Activated naive CD8-positive, alpha-beta T cell treated with anti-CD3 and anti-CD28 coated beads, Interleukin-2, amount 10 ng/mL, durations not matched to agents 7 days and 5 days (primary cell): ENCODE measurements at places on chromosomes 5 and 9. TPM values are rescaled to one million over a fixed set of nuclear protein-coding genes. Genes with fewer than 3 reads are reported as not detected.

TNFSF15 gene
- 1.0 TPM for total RNA-seq

ADRB2 gene
- 6.3 TPM for total RNA-seq

FAM153A gene
- 42.0 TPM for total RNA-seq

TXNDC8 gene
- not detected for total RNA-seq

AGGF1 gene
- total RNA-seq, result 28.6 TPM

SPINK4 gene
- total RNA-seq, result not detected

NACC2 gene
- total RNA-seq, result 11.2 TPM

ITK gene
- 324 TPM for total RNA-seq

TMOD1 gene
- 0.79 TPM for total RNA-seq

GRCh38 chr9:94860678-94861588 lies 134.4 kb downstream of the AOPEP start:
- peaks cover 37% of the 10 kb centered on the region for H3K4me1 ChIP-seq
- peak overlapping the region; percentile 80 for H3K4me3 ChIP-seq
- H3K27ac ChIP-seq, result peak overlapping the region; percentile 88
- H3K36me3 ChIP-seq, result peaks cover 4% of the 10 kb centered on the region
- peaks cover 9% of the 10 kb centered on the region for H3K27me3 ChIP-seq
- peak; percentile 69 for DNase-seq

DNA sequence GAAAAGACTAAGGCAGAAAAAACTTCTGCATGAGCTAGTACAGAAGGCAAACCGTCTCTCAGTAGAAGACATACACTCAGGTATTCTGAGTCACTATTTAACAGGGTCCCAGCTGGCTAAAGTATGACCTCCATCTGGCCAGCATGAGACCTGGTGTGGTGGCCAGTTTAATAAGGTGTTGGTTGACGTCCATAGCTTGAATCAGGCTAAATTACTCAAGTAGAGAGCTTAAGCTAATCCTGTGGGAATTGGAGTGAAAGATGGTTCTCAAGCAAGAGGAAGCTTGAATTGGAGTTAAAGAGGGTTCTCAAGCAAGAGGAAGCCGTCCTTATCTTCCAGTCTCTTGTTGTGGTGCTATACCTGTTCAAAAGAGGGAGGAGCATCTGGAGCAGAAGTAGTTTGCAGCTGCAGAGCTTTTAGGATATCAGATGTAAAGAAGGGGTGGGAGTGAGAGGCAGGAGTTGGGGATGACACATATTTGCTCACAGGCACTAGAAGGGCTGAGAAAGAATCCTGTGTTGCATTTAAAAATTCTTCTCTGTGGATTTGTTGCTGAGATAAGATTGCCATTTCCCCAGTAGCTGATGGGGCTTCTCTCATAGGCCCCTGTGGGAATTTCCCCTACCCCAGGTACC lies 136.1 kb upstream of the RUSC2 start:
- no peak overlapping the region for H3K27ac ChIP-seq
- H3K36me3 ChIP-seq, result no peaks in the 10 kb centered on the region
- H3K27me3 ChIP-seq, result peaks cover 9% of the 10 kb centered on the region
- H3K4me1 ChIP-seq, result no peaks in the 10 kb centered on the region
- DNase-seq, result no peak

GRCh38 chr5:173896631-173897030 lies 8.5 kb downstream of the CPEB4 start:
- no peaks in the 10 kb centered on the region for H3K27me3 ChIP-seq
- no peak overlapping the region for H3K4me3 ChIP-seq
- no peak overlapping the region for H3K27ac ChIP-seq
- DNase-seq, result no peak
- peaks cover 10% of the 10 kb centered on the region for H3K4me1 ChIP-seq

GRCh38 chr5:386432-387341 lies 56.3 kb upstream of the EXOC3 start:
- H3K27ac ChIP-seq, result no peak overlapping the region
- no peak overlapping the region for H3K4me3 ChIP-seq
- peaks cover 21% of the 10 kb centered on the region for H3K4me1 ChIP-seq
- no peaks in the 10 kb centered on the region for H3K27me3 ChIP-seq
- H3K36me3 ChIP-seq, result peaks cover 68% of the 10 kb centered on the region

GRCh38 chr5:66477596-66477995 lies 118.6 kb upstream of the MAST4 start:
- no peak overlapping the region for H3K4me3 ChIP-seq
- peaks cover 2% of the 10 kb centered on the region for H3K27me3 ChIP-seq
- no peaks in the 10 kb centered on the region for H3K4me1 ChIP-seq
- H3K27ac ChIP-seq, result no peak overlapping the region
- DNase-seq, result no peak
- H3K36me3 ChIP-seq, result no peaks in the 10 kb centered on the region

GRCh38 chr5:145925353-145925752 lies 11.0 kb upstream of the SH3RF2 start:
- H3K27me3 ChIP-seq, result peaks cover 3% of the 10 kb centered on the region
- H3K4me1 ChIP-seq, result no peaks in the 10 kb centered on the region
- H3K4me3 ChIP-seq, result no peak overlapping the region

DNA sequence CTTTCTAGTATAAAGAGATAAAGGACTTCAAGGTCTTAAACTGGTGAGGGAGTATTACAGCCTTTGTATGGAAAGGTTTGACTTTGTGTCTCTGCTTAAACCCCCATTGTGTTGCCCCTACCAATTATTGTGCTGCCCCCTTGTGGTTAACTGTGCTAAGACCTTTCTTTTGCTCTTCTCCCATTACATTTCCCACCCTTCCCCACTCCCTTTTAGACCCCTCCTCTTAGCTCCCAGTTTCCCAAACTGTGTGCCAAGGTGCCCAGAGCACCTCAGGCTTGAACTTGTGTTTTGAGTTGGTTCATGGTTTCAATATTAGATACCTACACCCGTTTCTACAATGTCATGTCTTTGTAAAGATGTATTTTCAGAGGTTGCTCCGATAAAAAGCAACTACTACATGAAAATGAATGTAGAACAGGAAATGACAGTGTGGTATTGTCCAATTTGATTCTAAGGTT lies 2.9 kb downstream of the JAK2 start:
- peaks cover 29% of the 10 kb centered on the region for H3K4me1 ChIP-seq
- no peak overlapping the region for H3K27ac ChIP-seq
- no peak overlapping the region for H3K4me3 ChIP-seq
- no peaks in the 10 kb centered on the region for H3K27me3 ChIP-seq
- peak; percentile 54 for DNase-seq

DNA sequence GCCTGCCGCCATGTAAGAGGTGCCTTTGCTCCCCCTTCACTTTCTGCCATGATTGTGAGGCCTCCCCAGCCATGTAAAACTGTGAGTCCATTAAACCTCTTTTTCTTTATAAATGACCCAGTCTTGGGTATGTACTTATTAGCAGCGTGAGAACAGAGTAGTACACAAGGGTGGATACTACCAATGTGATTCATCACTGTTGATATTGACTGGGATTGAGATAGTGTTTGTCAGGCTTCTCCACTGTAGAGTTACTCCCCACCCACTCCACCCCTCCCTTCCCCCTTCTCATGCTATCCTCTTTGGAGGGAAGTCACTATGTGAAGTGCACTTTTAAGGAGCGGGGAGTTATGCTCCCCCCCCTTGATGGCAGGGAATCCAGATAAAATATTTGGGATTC lies 11.4 kb upstream of the CRHBP start:
- no peaks in the 10 kb centered on the region for H3K36me3 ChIP-seq
- no peak for DNase-seq
- peaks cover 25% of the 10 kb centered on the region for H3K27me3 ChIP-seq
- no peak overlapping the region for H3K4me3 ChIP-seq
- H3K27ac ChIP-seq, result no peak overlapping the region
- peaks cover 1% of the 10 kb centered on the region for H3K4me1 ChIP-seq

DNA sequence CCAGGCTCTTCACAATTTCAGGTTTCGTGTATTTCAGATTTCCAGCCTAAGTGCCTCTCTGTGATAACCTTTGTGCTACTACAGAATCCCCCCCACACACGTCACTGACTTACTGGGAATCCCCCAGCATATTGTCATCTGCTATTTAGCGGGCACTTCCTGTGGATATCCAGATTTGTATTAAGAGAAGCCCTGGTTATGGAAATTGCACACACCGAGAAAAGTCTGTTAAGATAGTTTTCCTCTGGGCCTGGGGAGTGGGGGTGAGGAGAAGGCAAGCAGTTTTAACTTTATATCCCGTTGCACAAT lies 269.9 kb downstream of the MED10 start:
- H3K4me1 ChIP-seq, result no peaks in the 10 kb centered on the region
- no peaks in the 10 kb centered on the region for H3K36me3 ChIP-seq
- no peak overlapping the region for H3K4me3 ChIP-seq

DNA sequence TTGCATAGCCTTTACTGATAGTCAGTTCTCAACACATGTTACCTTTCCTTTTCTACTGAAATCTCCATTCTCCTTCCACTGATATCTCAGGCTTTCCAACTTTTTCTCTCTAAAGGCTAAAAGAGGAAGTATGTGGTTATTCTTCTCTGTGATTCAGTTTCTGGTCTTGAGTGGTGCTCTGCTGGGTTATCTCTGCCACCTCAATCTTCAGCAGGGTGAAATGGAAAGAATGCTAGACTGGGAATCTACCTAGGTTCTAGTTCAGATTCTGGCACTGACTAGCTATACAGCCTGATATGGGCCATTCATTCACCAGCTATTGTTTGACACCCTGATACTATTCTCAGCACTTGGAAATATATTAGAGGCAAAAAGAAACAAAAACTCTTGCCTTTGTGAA lies 124.9 kb upstream of the GRIA1 start:
- no peak overlapping the region for H3K27ac ChIP-seq
- H3K36me3 ChIP-seq, result no peaks in the 10 kb centered on the region
- no peak for DNase-seq
- no peak overlapping the region for H3K4me3 ChIP-seq
- H3K27me3 ChIP-seq, result no peaks in the 10 kb centered on the region

DNA sequence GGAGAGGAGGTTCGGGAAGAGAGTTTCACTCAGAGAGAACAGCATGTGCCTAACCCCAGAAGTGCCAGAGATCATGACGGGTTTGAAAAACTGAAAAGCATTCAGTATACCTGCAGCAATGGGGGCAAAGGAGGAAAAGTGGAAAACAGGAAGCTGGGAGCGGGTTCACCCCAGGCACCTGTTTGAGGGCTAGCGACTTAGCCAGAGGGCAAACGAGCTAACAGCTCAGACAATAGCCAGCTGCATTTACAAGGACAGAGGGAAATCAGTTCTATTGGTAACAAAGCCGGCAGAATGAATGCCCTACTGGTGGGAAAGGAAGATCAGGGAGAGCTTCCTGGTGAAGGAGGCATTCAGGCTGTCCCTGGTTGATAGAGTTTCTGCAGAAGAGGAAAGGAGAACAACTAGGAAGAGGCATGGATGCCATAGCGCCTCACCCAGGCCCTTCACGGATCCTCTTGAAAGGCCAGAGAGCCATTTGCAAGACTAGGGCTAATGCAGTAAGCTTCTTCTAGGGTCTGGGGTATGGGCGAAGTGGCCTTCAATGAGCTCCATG lies 141.7 kb upstream of the ADRA1B start:
- no peak for DNase-seq
- peaks cover 12% of the 10 kb centered on the region for H3K27me3 ChIP-seq
- no peak overlapping the region for H3K27ac ChIP-seq

GRCh38 chr5:125042261-125042890 lies 295.9 kb upstream of the ZNF608 start:
- no peaks in the 10 kb centered on the region for H3K4me1 ChIP-seq
- DNase-seq, result no peak
- H3K4me3 ChIP-seq, result no peak overlapping the region
- H3K27ac ChIP-seq, result no peak overlapping the region
- H3K27me3 ChIP-seq, result no peaks in the 10 kb centered on the region
- H3K36me3 ChIP-seq, result no peaks in the 10 kb centered on the region

DNA sequence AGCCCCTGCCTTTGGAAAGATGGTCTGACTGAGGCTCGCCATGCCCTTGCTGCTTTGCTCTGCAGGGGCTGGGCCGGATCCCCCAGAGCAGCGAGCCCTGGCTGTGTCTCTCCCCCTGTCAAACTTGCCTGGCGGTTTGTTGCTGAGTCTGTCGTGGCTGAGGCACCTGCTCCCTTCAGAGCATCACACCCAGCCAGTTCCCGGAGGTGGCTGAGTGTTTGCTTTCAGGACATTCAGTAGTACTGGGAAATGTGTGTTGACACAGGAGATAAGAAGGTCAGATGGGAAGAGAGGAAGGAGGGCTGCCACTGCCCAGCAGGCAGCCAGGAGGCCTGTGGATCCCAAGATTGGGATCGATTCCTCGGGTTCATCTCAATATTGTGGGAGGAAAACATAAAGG lies 62.9 kb downstream of the GADD45G start:
- peaks cover 21% of the 10 kb centered on the region for H3K27me3 ChIP-seq
- H3K4me1 ChIP-seq, result peaks cover 22% of the 10 kb centered on the region
- peaks cover 5% of the 10 kb centered on the region for H3K36me3 ChIP-seq
- no peak for DNase-seq

GRCh38 chr9:97629156-97629555 lies 4.0 kb downstream of the TSTD2 start:
- peaks cover 9% of the 10 kb centered on the region for H3K36me3 ChIP-seq
- H3K27me3 ChIP-seq, result no peaks in the 10 kb centered on the region
- peaks cover 22% of the 10 kb centered on the region for H3K4me1 ChIP-seq

- no peak for DNase-seq
- H3K36me3 ChIP-seq, result no peaks in the 10 kb centered on the region
- H3K27ac ChIP-seq, result no peak overlapping the region
- no peak overlapping the region for H3K4me3 ChIP-seq
- H3K4me1 ChIP-seq, result no peaks in the 10 kb centered on the region
- peaks cover 3% of the 10 kb centered on the region for H3K27me3 ChIP-seq
Observed at GRCh38 chr9:100589582-100589981, 11.7 kb downstream of the CAVIN4 start.

GRCh38 chr5:148855249-148856008 lies 29.0 kb downstream of the ADRB2 start:
- peaks cover 23% of the 10 kb centered on the region for H3K4me1 ChIP-seq
- peak overlapping the region; percentile 51 for H3K4me3 ChIP-seq
- H3K27me3 ChIP-seq, result peaks cover 23% of the 10 kb centered on the region
- no peaks in the 10 kb centered on the region for H3K36me3 ChIP-seq
- H3K27ac ChIP-seq, result peak overlapping the region; percentile 71

- H3K27ac ChIP-seq, result no peak overlapping the region
- no peaks in the 10 kb centered on the region for H3K36me3 ChIP-seq
- DNase-seq, result no peak
- H3K4me3 ChIP-seq, result no peak overlapping the region
- H3K27me3 ChIP-seq, result no peaks in the 10 kb centered on the region
Observed at GRCh38 chr9:81565144-81565543, 124.2 kb downstream of the TLE1 start.

GRCh38 chr5:129767927-129768380 lies 20.1 kb downstream of the MINAR2 start:
- H3K27ac ChIP-seq, result no peak overlapping the region
- DNase-seq, result no peak
- no peaks in the 10 kb centered on the region for H3K36me3 ChIP-seq
- H3K27me3 ChIP-seq, result no peaks in the 10 kb centered on the region
- H3K4me3 ChIP-seq, result no peak overlapping the region

DNA sequence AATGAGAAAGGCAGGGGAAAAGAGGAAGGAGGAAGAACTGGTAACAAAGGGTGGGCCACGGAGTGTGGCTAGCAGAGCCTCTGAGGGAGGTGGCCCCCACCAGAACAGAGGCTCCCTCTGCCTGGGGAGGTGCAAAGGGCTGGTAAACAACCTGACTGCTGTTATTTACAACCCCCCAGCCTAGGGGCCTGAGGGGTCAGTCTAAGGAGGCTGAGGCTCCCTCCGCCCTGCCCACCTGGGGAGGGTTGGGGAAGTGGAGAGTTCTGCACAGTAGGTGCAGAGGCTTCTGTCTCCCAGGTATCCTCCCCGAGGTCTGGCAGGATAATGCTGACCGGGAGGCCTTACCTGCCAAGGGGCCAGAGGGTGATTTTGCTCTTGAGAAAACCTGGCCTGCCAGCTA lies 35.6 kb upstream of the SMU1 start:
- H3K27ac ChIP-seq, result peak overlapping the region; percentile 57
- DNase-seq, result no peak
- H3K27me3 ChIP-seq, result no peaks in the 10 kb centered on the region
- H3K4me1 ChIP-seq, result peaks cover 7% of the 10 kb centered on the region
- no peak overlapping the region for H3K4me3 ChIP-seq

- no peak overlapping the region for H3K4me3 ChIP-seq
- H3K27ac ChIP-seq, result no peak overlapping the region
- no peaks in the 10 kb centered on the region for H3K36me3 ChIP-seq
- DNase-seq, result no peak
- no peaks in the 10 kb centered on the region for H3K4me1 ChIP-seq
Observed at GRCh38 chr9:82488313-82489200, 500.0 kb downstream of the SPATA31D1 start.
